ENCODE measurements at places on chromosomes 3 and 15. TPM values are rescaled to one million over a fixed set of nuclear protein-coding genes. Genes with fewer than 3 reads are reported as not detected.

CEP152 gene
- 8.8 TPM for total RNA-seq

WDR93 gene
- total RNA-seq = not detected

DUOXA2 gene
- total RNA-seq = not detected

GOLGA8J gene
- total RNA-seq = not detected

SLC7A14 gene
- total RNA-seq = 1.4 TPM

BOC gene
- total RNA-seq = 0.15 TPM

SCN5A gene
- 5.2 TPM for total RNA-seq

HRG gene
- not detected for total RNA-seq

HHLA2 gene
- not detected for total RNA-seq

RAB8B gene
- 63.3 TPM for total RNA-seq

TMEM207 gene
- total RNA-seq = not detected

CPNE9 gene
- total RNA-seq = not detected
